ENCODE measurements at places on chromosomes 1 and 21. TPM values are rescaled to one million over a fixed set of nuclear protein-coding genes. Genes with fewer than 3 reads are reported as not detected.

DNA sequence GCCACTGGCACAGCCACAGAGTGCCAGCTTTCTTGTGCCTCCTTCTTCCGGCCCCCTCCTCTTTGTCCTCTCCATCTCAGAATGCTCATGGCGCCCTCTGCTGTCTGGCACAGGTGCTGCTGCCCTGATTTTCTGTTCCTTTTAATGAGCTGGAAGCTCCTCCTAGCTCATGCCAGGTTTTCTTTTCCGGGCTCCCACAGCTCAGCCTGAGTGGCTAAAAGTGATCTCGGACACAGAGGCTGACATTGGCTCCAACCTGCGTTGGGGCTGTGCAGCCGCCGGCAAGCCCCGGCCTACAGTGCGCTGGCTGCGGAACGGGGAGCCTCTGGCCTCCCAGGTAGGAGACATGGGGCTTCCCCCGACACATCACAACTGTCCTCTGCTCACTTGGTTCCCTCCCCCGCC, 18.7 kb downstream of the CNTN2 start:
- DNase-seq: peak; percentile 84

DNA sequence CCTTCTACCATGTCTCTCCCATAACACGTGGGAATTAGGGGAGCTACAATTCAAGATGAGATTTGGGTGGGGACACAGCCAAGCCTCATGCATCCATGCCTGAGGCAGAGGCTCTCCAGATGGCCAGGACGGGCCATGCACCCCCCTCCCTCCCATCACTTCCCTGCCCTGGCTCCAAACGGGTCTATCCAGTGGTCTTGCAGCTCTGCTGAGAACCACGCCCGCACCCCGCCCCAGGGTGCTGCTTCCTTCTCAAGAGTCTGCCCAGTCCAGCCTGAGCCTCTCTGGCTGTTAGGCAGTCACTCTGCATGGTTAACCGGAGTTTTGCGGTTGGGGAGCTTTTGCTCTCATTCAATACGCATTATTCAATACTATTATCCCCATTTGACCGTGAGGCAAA, 131.5 kb upstream of the TMEM51 start:
- DNase-seq: no peak

DNA sequence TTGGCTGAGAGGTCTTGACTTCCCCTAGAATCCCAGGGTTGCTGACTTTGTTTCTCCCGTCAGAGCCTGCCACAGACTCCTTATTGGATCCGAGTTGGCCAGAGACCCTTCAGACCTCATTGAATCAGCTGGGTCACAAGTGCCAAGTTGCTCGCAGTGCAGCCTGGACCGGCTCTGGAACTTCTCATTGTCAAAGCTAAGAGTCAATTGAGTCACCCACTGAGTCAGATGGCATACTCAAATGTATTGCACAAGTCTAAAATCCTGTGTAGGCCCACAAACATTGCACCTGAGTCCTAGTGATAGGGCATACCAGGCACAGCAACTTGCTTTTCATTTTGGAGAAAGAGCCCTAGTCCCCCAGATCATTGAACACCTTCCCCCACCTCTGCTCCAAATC, 20.4 kb upstream of the SCAF4 start:
- DNase-seq: no peak

- DNase-seq: no peak
These were observed 109.7 kb downstream of the PPIAL4G start for GRCh38 chr1:148373192-148373925.

GRCh38 chr1:10852486-10852885, 56.0 kb upstream of the CASZ1 start:
- no peak for DNase-seq

DNA sequence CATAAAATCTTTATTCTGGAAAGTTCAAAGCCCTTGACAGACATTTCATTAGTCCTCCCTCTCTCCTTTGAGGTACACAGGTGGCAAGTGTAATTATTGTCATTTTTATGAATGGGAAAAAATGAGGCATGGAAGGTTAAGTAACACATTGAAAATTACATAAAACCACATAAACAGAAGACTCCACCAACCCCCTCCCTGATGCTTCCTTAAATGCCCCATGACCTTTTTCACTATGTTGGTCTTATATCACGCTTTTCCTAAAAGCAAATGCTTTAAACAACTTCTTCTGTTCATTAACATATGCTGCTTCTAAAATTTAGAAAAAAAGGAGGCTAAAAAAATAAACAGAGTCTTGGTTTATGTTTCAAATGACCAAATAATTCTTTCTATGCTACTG, 648.4 kb downstream of the PTPRC start:
- no peak for DNase-seq

DNA sequence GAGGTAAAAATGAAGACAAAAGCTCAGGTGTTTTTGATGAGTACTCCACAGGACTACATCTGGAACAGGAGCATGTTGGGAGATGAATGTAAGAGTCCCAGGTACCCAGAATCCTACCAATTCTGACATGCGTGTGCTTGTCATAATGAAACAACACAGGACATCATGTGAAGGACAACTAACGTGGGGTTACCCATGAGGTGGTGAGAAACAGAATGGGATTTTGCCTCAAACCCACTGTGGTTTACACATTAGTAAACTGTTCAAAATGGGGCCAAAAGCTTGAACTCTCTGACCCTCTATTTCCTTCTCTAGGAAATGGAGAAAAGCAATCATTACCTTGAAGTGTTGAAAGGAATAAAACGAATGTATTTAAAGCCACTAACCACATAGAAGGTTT, 266.2 kb downstream of the RGS7 start:
- no peak for DNase-seq

GRCh38 chr1:13918862-13919261, 218.9 kb downstream of the PRDM2 start:
- no peak for DNase-seq

The SLC50A1 gene
- polyA plus RNA-seq: 73.8 TPM

The ARV1 gene
- polyA plus RNA-seq: 17.8 TPM

GRCh38 chr1:56145581-56145980, 433.8 kb downstream of the PLPP3 start:
- no peak for DNase-seq

DNA sequence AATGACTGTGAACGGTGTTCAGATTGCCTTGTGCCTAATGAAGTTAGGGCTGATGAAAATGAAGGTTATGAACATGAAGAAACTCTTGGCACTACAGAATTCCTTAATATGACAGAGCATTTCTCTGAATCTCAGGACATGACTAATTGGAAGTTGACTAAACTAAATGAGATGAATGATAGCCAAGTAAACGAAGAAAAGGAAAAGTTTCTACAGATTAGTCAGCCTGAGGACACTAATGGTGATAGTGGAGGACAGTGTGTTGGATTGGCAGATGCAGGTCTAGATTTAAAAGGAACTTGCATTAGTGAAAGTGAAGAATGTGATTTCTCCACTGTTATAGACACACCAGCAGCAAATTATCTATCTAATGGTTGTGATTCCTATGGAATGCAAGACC, 96.6 kb downstream of the ZFYVE9 start:
- no peak for DNase-seq

- DNase-seq: no peak
These were observed 151.1 kb upstream of the DPT start for GRCh38 chr1:168879896-168880734.

The MCOLN3 gene
- polyA plus RNA-seq: 2.0 TPM

DNA sequence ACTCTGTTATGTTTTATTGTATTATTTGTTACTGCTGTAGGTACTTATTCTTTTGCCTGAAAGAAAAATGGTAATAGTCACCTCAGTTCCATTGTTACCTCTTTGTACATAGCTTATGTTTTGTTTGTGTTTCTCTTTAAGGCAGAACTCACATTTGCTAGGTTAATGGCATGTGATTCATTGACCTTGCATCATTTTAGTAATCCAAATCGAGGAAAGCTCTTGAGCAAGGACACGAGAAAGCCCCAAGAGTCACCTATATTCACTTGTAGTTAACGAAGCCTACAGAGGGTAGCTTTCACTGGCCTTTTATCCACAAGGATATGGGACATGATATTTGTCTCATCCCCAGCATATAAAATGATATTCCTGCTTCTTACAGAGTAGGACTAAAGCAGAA, 1765.2 kb downstream of the NCAM2 start:
- DNase-seq: no peak

- DNase-seq: no peak
These were observed 448.9 kb upstream of the ADGRL2 start for GRCh38 chr1:81351864-81352263.

- DNase-seq: no peak
These were observed 2.2 kb downstream of the CLIC6 start for GRCh38 chr21:34670962-34671348.

The JAM2 gene
- polyA plus RNA-seq: 0.80 TPM

The PDPN gene
- polyA plus RNA-seq: 0.32 TPM

The MTOR gene
- polyA plus RNA-seq: 16.5 TPM

- DNase-seq: no peak
These were observed 11.4 kb downstream of the AMPD2 start for GRCh38 chr1:109630898-109631512.

GRCh38 chr1:12052008-12052573, 11.0 kb upstream of the TNFRSF8 start:
- no peak for DNase-seq

GRCh38 chr21:43210454-43211071, 41.8 kb downstream of the CRYAA start:
- peak; percentile 55 for DNase-seq

The KRTAP19-2 gene
- not detected for polyA plus RNA-seq

The RTCA gene
- 19.7 TPM for polyA plus RNA-seq

DNA sequence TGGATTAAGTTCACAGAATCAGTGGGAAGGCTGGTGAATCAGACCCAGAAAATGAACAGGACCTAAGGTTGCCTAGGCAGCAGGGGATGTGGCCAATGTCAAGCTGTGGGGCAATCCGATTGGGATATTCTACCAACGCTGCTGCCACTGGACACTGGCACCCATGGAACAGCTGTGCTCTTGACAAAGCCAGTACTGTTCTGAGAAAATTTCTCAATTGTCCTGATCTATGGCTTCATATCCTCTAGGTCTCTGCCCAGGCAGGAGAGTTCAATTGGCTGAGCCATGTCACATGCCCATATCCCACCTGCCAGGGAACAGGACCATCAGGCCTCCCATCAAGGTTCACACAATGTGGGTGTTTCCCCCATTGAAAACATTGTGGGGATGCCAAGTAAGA, 6.2 kb downstream of the TACSTD2 start:
- no peak for DNase-seq

- DNase-seq: no peak
These were observed 124.7 kb upstream of the CTTNBP2NL start for GRCh38 chr1:112271270-112271669.

DNA sequence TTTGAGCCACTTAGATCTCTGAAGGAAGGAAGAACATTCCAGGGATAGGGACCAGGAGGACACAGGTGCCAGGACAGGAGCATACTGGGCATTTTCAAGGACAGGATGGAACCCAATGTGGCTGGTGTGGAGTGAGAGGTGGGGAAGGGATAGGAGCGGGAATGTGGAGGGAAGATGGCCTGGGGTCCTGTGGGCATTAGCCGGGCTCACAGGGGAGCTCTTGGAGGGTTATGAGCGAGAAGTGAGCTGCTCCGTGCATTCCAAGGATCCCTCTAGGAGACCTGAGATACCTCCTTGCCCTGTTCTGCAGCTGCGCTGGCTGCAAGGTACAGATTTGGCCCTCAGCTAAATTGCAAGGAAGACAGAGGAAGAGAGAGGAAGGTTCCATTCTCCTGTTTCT, 87.5 kb downstream of the IER5 start:
- no peak for DNase-seq

GRCh38 chr1:5876094-5876650, 116.1 kb downstream of the NPHP4 start:
- DNase-seq: no peak

The CCDC185 gene
- polyA plus RNA-seq: not detected

The PLK3 gene
- polyA plus RNA-seq: 24.6 TPM

DNA sequence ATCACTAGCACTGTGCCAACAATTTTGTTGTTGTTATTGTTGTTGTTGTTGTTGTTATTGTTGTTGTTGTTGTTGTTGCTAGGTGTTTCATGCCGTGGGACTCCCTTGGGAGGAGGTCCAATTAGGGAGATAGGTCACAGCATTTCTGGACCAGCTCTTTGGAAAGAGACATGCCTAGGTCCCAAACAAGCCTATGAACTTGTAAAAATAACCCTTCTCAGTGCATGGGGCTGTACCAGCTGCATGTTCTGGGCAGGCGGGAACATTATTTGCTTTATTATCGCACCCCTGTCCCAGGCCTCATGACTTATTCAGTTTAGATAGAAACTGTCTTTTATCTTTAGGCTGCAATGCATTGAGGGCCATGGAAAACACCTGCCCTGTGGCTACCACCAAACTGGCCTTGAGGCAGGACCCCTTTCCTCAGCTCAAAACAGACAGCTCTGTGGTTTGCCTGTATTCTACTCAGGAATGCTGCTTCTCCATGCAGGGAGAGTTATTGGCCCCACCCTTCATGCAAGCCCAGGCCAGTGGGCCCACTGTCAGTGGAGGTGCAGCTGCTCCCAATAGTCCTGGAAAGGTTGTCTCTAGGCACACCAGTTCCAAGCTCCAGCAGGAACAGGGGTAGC, 386.5 kb upstream of the BRINP3 start:
- no peak for DNase-seq

GRCh38 chr1:15382601-15383518, 26.8 kb upstream of the EFHD2 start:
- no peak for DNase-seq

The PGD gene
- polyA plus RNA-seq: 40.8 TPM

DNA sequence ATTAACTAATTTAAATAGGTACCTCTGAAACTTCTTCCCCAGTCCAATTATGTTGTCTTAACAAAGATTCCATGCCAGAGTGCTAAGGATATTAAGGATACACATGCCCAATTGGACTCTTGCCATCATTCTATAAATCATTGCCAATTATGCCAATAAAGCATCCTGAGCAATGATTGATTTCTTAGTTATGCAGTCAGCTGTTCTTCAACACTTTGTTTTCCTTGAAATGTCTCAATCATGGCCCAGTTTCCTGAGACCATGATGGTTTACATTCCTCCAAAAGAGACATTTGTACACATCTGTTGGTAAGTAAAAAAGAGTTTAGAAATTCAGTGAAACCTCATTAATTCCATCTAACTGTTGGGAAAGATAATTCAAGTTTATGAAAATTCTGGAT, 180.4 kb upstream of the PKN2 start:
- no peak for DNase-seq

DNA sequence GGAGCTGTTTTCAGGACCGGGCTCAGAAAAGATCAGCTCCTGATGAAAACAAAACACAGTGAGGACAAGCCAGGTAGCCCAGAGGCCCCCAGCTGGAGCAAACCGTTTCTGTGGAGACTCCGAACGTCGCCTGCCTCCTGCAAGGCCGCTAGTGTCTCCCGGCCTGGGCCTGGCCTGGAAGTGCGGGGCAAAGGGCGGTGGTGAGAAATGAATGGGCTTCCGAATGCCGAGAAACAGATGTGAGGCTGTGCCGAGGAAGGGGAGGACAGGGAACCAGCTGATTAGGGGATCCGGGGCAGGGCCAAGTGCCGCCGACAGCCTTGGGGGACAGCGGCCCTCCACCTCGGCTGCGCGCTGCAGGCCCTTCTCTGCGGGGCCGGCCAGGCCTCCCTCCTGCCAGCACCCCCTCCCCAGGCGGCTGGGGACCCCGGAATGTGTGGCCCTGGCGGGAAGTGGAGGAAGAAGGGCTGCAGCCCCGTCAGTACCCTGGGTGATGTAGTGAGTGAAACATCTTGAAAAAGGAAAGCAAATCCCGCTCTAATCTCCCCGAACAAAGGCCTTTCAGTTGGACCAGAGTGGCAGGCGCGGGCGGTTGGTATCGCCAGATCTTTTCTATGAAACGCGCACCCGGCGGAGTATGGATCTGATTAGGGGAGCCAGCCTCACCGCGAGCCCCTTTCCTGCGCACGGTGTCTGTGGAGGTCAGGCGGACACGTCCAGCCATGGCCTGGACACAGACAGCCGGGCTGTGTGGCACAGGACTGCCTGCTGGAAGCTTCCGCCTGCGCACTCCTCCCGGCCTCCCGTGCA, 52.6 kb downstream of the PRDM16 start:
- no peak for DNase-seq
